Liver (tissue), 10 donors: ENCODE measurements at places on chromosomes 3 and 15. TPM values are rescaled to one million over a fixed set of nuclear protein-coding genes. Genes with fewer than 3 reads are reported as not detected.

- DNase-seq: no peak
- no peaks in the 10 kb centered on the region for H3K36me3 ChIP-seq
- no peak overlapping the region for H3K27ac ChIP-seq
Measured at GRCh38 chr3:89434621-89435380, 327.4 kb downstream of the EPHA3 start.

- no peak overlapping the region for H3K4me3 ChIP-seq
- no peaks in the 10 kb centered on the region for H3K4me1 ChIP-seq
- no peak for DNase-seq
Measured at GRCh38 chr3:33363113-33363800, 76.9 kb downstream of the UBP1 start.

DNA sequence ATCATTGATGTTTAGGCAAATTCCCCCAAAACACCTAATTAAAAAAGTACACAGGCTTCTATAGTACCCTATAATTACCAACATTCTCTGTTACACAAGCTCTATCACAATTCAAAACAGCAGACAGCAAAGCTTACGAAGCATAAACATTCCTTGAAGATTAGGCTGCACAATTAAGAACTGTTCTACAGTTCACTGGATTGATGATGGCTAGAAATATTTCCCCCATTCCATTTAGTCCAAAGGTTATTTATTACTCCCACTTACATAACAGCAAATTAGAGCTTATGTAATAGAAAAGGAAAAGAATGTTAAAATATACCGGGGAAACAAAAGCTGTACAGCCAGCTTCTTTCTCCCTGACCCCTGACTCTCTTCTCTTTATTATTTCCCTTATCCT is 49.3 kb downstream of the UACA start:
- no peaks in the 10 kb centered on the region for H3K36me3 ChIP-seq
- no peak overlapping the region for H3K4me3 ChIP-seq
- no peaks in the 10 kb centered on the region for H3K27me3 ChIP-seq
- no peak for DNase-seq
- peaks cover 8% of the 10 kb centered on the region for H3K4me1 ChIP-seq

- H3K4me3 ChIP-seq: no peak overlapping the region
- H3K27me3 ChIP-seq: no peaks in the 10 kb centered on the region
- no peaks in the 10 kb centered on the region for H3K4me1 ChIP-seq
- H3K36me3 ChIP-seq: no peaks in the 10 kb centered on the region
- no peak for DNase-seq
Measured at GRCh38 chr15:77354063-77354462, 65.8 kb downstream of the PEAK1 start.

- DNase-seq: no peak
- H3K4me1 ChIP-seq: no peaks in the 10 kb centered on the region
- H3K27me3 ChIP-seq: no peaks in the 10 kb centered on the region
- no peak overlapping the region for H3K4me3 ChIP-seq
- H3K27ac ChIP-seq: no peak overlapping the region
Measured at GRCh38 chr3:114460459-114460858, 166.6 kb downstream of the TIGIT start.

DNA sequence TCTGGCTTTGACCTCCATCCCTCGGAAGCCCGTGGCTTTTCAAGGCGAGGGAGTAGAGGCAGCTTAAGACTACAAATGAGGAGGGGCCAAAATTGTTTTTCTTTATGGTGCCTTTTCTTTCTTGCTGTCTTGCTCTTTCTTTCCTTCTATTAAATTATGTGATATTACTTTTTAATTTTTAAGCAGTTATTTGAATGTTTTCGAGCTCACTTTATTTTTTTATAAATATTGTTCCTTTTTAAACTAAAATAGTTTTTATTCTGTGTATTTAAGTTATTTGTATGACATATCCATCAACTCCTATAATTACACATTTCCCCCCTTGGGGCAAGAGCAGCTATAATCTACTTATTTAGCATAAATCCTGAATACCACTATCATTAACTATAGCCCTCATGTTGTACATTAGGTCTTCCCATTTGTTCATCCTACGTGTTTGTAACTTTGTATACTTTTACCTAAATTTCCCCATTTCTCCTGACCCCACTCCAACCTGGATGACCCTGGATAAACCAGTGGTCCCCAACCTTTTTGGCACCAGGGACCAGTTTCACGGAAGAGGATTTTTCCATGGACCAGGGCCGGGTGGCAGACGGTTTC is 622 bp upstream of the PLSCR1 start:
- H3K27ac ChIP-seq: peak overlapping the region; percentile 98
- no peaks in the 10 kb centered on the region for H3K27me3 ChIP-seq
- H3K36me3 ChIP-seq: no peaks in the 10 kb centered on the region
- peak overlapping the region; percentile 60 for H3K4me3 ChIP-seq
- no peak for DNase-seq
- H3K4me1 ChIP-seq: peaks cover 15% of the 10 kb centered on the region

The C3orf85 gene
- not detected for total RNA-seq

The TIPARP gene
- 12.4 TPM for total RNA-seq

The LINS1 gene
- 9.1 TPM for total RNA-seq

The SPATA12 gene
- total RNA-seq: not detected

The ZMYND10 gene
- 0.75 TPM for total RNA-seq

The SI gene
- total RNA-seq: not detected

The HRG gene
- total RNA-seq: 139 TPM
